Psoas muscle (tissue), 8 donors: ENCODE measurements at places on chromosomes 2 and 18.

GRCh38 chr2:41000374-41000773 lies 548.5 kb upstream of the SLC8A1 start:
- DNase-seq = no peak

DNA sequence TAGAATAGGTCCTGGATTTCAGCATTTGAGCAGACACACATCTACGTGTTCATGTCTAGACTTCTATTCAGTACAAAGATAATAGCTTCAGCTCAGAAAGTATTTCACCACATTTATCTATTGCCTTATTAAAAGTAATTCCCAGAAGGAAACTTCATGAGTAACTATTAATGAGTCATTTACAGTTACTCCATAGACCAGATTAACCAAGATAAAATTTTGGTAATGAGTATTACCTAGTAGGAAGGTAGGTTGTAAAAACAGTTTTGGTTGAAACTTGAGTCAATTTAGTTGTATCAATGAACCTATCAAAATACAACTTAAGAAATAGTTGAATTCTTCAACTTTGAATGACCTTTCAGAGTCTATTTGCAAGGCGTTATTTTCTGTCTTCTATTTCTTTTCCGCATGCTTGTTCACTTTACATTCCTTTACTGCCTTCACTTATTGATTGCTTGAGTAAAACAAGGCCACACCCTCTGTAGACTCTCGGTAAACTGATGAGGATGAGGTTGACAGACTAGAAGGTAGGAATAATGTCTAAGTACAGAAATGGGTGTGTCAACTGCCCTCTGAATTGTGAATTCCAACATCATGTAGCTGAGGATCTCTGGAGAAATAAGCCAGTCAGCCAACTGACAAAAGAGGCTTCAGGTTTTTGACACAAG lies 1165.6 kb upstream of the ZEB2 start:
- no peak for DNase-seq

GRCh38 chr18:32243358-32243757 lies 53.5 kb downstream of the MEP1B start:
- no peak for DNase-seq

DNA sequence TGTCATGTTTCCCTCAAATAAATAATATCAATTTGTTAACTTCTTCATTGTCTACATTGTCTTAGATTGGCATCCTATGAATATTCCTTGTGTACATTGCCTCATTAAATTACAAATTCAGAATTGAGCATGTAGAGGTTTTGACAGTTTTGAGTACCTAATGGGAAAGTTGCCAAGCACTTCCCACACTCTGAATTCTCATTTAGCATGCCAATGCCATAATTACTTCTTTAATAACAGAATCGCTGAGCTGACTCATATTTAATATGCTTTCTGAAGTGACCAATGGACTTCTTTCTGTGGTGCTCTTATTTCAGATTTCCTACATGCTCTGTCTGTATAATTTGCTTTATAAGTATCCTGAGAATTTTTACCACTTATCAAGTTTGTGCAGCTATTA lies 114.4 kb upstream of the NOL4 start:
- no peak for DNase-seq

DNA sequence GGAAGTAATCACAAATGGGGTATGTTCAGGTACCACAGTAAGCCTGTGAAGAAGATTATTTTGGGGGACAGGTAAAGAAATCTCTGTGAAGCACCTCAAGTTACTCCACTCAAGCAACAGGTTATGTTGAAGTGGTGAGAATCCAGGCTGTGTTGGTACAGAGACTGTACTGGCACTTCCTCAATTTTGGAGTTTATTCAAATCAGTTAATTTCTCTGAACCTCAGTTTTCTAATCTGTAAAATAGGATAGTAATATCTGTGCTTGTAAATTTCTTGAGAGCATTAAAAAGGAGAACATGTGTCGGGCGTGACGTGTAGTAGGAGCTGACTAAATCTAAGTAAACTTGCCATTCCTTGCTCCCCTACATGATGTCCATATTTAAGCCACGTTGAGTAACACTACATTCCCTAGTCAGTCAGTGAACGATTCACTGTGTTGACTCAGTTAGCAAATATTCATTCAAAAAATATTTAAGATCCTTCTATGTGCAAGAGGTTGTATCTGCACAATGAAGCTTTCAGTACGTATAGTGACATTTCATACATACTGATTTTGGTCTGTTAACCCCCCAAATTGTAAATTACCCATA lies 504.2 kb downstream of the ZEB2 start:
- no peak for DNase-seq

DNA sequence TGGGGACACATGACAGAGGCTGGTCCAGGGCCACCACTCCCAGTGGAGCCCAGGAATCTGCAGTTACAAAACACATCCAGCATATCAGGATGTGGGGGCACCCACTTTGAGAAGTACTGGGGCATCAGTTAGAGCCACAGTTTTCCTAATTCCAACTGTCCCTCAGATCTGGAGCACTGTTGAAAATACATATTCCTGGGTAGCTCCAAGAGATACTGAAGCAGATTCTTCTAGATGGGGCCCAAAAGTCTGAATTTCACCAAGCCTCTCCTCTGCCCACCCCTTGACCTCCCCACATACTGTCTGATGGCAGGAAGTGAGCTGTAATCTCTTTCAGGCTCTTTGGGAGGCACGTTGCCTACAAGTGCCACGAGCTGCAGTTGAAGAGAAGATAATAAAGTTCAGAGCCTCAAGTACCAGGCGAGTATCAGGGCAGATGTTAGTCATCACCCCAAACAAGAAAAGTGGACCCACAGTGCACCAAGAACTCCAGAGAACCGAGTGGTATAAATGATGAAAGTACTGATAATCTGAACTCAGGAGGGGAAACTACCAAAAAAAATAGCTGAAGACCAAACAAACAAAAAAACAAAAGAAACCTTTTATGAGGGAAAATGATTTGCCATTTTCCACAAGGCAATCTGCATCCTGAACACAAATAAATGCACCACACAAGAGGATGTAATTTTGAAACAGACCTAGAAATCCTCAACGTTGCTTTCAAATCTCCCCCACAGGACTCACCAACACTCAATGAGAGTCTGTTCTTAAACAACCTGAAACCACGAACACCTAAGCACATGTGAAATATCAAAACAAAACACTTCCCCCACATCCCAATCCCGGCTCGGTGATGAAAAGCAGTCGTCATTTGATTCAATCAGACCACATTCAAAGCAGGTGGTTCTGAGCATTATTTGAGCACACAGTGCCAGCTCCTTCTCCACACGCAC lies 98.7 kb downstream of the TCF4 start:
- no peak for DNase-seq

DNA sequence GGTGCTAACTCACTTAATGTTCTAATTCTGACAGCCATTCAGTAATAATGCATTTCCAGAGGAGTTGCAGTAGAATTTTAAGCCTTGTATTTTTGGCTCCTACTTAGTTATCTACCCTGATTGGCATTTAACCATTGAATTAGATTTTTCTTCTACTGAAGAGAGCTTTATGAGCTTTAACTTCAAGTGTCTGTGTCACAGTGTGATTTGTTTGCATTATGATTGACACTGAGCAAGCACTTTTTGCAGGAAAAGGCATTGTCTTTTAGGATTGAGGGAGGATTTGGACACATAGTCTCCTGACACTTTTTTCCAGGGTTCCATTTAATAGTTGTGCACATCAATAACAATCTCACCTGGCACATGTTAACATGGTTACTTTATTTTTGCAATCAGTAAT lies 26.7 kb downstream of the LYPD6 start:
- no peak for DNase-seq
